CD4-positive, alpha-beta T cell treated with Interleukin-1 beta for 1 hour (primary cell): ENCODE measurements at places on chromosomes 2 and 18.
A peak's percentile ranks its signal among the peaks of the same experiment; 100 is the strongest.

DNA sequence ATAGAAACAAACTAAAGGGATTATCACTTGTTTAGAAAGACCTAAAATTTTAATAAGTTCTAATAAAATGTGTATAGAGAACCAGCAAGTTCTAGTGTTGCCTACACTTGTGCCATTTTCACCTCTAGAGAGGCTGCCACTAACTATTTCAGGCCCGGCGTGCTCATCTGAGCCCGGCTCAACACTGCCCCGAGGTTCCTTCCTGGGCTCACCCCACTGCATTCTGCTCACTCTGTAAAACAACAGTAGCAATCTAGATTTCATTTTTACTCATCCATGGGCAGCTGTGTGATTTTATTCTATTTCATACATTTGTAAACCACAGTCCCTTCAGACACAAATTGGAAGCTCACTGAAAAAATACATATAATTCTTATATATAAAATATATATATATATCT lies 253.2 kb downstream of the L3MBTL4 start:
- DNase-seq: no peak

DNA sequence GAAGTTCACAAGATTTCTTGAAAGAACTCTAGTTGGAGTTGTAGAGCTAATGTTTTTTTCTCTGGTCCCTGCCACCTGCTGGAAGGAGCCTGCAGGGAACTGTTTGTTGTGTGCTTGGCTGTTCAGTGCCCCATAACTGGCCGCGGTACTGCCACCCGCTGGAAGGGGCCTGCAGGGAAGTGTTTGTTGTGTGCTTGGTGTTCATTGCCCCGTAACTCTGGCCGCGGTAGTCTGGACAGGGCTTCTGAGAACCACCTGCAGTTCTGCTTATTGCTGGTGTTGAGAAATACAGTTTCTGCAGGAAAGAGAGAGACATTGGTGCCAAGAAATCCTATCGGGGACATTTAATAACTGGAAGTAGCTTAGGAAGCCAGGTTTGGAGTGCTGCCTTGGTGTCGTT lies 58.1 kb downstream of the AGAP1 start:
- DNase-seq: no peak

DNA sequence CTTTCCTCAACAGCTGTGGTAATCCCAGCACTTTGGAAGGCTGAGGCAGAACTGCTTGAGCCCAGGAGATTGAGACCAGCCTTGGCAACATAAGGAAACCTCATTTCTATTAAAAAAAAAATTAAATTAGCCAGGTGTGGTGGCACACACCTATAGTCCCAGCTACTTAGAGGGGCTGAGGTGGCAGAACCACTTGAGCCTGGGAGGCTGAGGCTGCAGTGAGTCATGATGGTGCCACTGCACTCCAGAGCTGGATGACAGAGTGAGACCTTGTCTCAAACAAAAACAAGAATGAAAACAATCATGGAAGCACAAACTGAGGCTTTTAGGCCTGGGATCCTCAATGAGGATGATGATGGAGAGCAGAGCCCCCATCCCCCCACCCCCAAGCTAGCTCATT lies 19.8 kb downstream of the GAREM1 start:
- no peak for DNase-seq

DNA sequence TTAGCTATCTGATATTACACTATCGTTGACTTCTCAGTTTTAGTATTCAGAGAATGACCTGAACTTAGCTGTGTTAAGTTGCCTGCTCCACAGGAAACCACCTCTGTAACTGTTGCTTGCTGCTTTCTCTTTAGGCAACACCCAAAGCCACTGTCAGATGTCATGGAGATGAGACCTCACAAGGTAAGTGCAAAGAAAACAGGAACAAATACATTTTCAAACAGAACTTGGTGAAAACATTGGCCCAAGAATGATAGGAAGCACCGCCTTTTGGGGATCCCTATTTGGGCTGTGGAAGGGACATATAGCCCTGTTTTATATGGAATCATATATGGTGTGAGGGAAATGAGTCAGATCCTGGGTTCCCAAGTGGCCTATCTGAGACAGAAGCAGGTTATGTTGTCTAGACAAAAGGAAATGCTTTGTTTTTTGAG lies 143.4 kb downstream of the UBE2E3 start:
- DNase-seq: peak; percentile 91

- DNase-seq: no peak
Observed at GRCh38 chr2:31945572-31945935, 65.3 kb downstream of the MEMO1 start.

DNA sequence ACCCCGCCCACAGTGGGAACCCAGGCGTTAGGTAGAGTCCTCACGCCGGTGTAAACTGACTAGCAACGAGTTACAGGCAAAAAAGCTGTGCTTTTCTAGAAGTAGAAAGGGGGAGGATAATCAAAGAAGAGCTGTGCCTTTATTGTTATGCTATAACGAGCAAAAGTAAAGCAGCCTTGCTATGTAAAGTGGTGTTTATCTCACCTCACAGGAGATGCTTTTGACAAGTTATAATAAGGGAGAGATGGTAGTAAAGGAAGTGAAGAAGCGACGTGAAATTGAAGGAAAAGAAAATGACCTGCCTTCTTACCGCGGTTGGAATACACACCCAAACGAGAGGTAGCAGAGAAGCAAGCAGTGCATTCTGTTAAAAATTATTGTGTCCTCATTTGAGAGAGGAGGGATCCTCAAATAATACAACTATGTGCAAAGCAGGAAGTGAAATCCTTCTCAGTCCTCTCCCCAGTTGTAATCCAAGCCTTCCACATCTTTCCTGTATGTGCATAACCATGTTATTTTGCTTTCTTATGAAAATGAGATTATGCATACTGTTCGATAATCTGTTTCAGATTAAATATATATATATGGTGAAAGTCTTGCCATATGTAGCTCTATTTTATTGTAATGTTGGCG lies 962 bp downstream of the TANK start:
- no peak for DNase-seq

DNA sequence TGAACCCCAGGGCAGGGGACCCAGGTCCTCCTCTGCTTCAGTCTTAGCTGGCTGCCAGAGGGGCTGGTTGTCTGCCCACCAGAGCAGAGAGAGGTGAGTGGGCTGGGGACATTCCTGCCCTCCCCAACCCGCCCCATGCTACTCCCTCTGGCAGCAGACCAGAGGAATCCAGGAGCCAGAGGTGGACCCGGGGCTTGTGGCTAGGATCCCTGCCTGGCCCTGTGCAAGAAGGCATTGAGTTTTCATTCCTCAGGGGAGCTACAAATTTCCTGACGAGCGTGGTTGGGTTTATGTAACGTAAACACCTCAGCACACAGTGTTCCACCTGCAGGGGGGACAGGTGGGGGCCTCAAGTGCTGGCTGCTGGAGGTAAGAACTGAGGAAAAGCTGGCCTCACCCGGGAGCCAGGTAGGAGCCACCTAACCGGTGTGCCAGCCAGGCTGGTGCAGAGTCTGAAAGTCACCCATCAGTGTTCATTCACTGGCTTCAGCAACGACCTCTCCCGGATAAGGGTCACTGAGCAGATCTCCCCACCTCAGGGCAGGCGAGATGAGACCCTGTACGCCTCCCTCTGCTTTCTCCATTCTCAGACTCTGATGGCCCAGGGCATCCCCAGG lies 246.8 kb downstream of the DYSF start:
- DNase-seq: no peak

DNA sequence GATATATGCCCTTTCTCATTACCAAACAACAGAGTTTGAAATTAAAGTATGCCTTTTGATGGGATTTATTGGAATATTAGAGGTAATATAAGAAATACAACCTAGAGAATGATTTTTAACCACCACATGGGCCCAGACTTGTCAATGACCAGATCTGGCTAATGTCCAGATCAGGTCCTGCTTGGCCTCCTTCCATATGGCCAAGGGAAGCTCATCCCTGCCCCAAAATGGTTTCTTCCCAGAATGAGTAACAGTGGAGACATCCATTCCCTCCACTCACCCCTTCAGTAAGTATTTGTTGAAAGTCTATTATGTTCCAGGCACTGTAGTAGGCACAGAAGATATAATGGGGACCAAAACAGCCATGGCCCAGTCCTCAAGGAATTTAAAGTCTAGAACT lies 54.9 kb downstream of the ANTXR1 start:
- DNase-seq: no peak

- peak; percentile 55 for DNase-seq
Observed at GRCh38 chr2:164737612-164738081, 104.0 kb downstream of the COBLL1 start.

DNA sequence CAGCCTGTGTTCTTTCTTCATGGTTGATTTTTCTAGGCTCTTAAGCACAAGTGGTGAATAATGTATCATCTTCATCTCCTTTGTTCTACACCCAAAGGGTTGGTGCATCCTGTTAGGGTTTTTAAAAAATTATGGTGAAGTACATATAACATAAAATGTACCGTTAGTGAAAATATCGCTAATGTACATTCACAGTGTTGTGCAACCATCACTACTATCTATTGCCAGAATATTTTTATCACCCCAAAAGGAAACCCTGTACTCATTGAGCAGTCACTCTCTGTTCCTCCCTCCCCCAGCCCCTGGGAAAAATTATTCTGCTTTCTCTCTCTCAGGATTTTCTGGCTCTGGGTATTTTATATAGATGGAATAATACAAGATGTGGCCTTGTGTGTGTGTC lies 98.5 kb downstream of the PRKCE start:
- no peak for DNase-seq

DNA sequence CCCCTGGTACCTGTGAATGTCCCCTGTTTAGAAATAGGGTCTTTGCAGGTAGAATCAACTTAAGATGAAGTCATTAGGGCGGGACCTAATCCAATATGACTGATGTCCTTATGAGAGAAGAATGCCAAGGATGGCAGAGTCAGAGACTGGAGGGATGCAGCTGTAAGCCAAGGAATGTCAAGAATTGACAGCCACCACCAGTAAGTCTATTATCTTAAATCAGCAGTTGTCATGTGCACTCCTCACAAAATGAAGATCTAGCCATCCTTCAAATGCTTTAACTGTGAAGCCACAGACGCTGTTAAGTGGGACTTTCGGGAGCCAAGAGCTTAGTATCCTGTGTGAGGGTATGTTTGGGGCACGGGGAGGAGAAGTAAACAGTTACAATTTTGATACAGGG lies 83.2 kb downstream of the ITGA4 start:
- DNase-seq: no peak

DNA sequence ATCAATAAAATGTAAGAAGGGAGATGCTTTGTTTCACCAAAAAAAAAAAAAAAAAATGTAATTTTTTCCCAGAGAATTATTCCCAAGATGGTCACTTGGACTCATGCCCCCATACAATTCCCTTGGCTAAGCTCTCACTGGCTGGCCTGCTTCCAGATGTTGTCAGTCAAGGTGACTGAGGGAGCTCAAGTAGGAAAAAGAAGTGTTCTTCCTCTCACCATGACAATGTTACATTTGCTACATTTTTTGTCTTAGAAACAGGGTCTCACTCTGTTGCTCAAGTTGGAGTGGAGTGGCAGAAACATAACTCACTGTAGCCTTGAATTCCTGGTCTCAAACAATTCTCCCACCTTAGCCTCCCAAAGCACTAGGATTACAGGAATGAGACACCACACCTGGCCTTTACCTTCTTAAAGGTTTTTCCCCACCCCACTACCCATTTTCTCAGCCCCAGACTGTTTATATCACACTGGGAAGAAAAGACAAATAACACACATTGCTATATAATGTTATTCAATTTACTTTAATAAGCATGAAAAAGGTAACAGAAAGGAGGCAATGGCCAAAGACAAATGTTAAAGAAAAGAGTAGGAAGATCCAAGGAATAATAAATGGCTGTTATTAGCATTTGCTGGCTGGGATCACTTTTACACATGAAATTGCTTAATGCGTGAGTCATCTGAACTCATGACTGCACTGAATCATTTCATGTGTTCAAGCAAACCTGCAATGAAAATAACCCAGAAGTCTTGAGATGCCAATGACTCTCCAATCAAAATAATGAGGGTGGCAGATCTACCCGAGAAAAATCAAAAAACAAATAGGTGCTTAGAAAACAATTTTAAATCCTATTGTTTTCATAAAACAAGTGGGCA lies 45.2 kb downstream of the ACVR1 start:
- no peak for DNase-seq

- DNase-seq: peak; percentile 43
Observed at GRCh38 chr18:79680100-79680879, 687 bp downstream of the CTDP1 start.

GRCh38 chr2:72833084-72833714 lies 7.4 kb upstream of the EXOC6B start:
- DNase-seq: no peak

- DNase-seq: no peak
Observed at GRCh38 chr2:79112269-79112668, 8.0 kb upstream of the REG1A start.

- no peak for DNase-seq
Observed at GRCh38 chr18:25669741-25670140, 317.8 kb upstream of the ZNF521 start.

DNA sequence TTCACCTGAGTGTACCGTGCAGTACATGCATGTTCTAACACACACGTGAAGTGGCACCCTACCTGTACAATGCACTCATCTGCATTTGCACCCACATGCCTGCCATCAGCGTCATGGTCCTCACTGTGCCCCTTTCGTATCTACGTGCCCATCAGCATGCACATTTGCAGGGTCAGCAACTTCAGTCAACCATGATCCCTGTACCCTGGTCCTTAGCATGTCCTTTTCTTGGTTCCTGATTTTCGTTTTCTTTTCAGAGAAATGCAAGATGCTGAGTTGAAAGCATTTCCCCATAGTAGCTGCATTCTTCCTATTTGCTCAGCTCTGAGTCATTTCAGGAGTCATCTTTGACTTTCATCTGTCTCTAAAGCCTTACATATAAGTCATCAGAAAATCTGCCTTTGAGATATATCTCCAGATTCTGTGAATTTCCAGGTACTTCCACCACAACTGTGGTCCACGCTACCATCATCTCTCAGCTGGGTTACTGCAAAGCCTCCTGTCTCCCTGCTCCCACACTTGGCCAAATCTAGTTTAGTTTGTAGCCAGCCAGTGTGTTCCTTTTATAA lies 14.7 kb upstream of the PUM2 start:
- no peak for DNase-seq

DNA sequence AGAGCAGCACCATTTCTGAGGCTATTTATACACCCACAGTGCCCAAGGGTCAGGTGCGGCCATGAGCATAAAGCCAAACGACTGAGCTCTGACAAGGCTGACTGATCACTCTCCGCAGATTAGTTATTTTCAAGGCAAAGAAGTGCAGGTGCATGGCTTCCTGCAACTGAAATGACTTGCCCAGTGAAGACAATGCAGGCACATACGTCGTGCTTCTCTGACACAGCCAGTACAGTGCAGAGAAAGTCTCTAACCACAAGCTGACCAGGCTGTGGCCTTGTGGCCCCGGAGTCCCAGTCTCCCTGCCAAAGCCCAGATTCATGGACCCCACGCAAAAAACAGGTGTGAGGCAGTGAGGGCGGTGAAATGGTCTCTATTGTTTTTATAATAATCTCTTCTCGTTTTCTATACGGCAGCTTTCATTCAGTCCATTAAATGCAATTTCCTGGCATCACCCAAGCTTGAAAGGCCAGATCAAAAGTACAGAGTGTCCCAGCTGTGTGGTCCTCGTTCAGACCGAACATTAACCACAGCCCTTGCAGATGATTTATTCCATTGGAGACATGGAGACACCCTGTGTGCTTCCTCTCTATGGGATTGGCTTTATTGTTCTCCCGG lies 447.0 kb upstream of the ID2 start:
- no peak for DNase-seq
